ENCODE measurements at places on chromosomes 7 and 10.

- no peak for DNase-seq
These were observed 71.8 kb downstream of the SKAP2 start for GRCh38 chr7:26792576-26792975.

DNA sequence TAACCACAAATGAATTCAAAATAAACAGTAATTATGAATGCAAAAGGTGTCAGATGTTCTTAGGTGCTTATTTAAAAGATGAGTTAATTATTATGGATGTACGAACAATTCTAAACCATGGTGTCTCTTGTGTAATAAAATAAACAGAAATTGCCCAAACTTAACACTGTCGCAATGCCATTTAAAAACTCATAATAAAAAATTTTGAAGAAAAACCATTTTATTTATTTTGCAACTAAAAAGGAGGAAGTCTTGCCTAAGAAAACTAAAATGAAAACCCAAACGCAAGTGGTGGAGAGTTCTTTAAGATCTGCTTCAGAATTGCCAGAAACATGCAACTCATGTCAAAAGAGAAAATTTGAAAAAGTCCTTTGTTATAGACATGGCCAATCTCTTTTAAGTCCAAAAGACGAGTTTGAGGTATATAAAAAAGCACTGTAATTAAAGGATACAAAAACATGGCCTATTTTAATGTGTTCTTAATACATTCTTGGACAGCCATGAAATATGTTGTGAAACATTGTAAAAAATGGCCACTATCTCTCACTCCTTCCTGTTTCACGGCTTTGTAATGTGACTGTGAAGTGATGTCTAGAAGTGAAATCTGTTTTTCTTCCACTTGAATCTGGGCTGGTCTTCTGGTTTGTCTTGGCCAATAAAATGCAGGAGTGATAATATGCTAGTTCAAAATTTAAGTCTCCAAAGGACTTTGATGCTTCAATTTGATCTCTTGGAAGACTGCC, 322.9 kb downstream of the PRPF18 start:
- DNase-seq = no peak

GRCh38 chr7:47815867-47816266, 132.4 kb downstream of the PKD1L1 start:
- DNase-seq = no peak

DNA sequence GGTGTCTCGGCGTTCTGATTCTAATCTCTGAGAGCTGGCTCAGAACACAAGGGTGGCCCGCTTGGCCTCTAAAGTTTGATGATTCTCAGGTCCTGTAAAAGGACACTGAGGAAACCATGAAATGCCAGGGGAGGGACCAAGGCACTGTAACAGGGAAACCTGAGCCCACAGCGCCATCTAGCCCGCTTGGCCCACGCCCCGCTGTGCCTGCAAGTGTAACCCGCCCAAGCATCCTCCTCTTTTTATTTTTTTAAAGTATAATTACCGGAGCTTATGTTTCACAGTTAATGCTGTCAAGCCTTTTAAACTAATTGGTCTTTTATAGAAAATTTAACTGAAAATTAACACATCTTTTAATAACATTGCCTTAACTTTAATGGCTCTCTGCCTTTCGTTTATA, 734.7 kb downstream of the KCNMA1 start:
- DNase-seq = no peak

DNA sequence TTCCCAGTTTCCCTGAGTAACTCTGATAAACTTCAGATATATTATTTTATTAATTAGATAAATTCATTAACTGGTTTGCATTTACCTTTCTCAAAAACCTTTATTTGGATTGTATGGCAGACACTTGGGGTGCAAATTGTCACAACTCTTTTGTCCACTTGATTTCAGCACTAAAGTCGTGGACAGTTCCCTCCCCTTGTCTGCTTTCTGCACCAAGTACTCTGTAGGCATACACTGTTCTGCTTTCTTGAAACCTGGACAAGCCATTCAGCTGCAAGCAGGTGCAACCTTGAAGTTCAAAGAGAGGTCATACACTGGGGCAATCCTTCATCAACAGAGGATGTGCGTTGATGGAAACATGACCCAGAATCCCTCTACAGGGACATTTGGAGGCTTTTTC, 162.9 kb downstream of the ARL5B start:
- DNase-seq = no peak

DNA sequence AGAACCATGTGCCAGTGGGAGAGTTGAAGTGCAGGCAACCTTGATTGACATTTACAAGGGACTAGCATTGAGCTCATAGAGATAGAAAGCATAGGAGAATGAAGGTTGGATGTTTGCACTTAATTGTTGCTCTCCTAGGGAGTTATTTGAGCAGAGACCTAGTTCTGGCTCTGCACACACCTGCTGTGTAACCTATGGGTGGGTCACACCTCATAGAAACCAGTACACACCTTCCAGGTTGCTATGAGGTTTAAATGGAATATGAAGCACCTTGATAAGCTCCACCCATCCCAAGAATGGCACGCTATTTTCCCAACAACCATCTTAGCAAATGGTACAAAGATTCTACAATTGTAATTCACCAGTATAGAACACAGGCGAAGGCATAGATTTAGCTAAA, 86.2 kb upstream of the AOAH start:
- no peak for DNase-seq

GRCh38 chr7:135283959-135284638, 50.5 kb downstream of the STRA8 start:
- no peak for DNase-seq

GRCh38 chr7:46537191-46537905, 616.3 kb upstream of the IGFBP3 start:
- no peak for DNase-seq

DNA sequence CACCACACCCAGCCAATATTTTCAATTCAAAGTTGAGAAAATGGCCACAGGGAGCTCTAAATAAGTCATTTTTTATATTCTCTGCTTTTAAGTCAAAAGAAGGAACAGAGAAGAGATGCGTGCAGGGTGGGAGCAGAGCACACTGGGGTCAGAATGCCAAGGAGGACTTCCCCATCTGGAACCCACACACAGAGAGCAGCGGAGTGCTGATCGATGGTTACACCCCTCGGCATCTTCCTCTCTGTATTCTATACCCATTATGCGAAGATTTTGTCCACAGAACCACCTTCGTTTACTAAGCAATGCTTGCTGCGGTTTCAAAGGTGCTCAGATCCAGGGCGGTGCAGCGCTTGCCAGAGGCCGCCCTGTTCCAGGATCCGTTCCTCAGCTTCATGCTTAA, 91.3 kb upstream of the RHEB start:
- no peak for DNase-seq

DNA sequence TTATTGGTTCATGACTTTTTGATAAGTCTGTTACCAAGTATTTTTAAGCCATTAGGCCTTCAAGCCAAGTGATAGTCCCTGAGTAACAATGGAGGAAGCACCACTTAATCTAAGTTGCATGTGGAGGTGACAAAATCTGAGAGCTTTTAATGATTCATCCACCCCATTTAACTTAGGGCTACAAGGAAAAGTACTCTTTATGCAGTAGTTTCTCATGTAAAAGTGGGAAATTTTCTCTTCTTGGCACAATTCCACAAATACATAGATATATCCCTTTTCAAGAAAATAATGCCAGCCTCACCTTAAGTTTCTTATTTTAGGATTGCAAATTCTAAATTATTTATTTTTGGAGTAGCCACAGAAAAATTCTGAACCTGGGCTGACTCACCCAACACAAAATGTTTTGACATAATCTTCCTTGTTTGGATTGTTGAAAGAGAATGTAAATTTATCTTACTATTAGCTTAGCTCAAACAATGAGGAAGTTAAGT, 85.7 kb downstream of the SUGCT start:
- no peak for DNase-seq

- DNase-seq = no peak
These were observed 179.0 kb downstream of the DGKI start for GRCh38 chr7:137667633-137668387.

DNA sequence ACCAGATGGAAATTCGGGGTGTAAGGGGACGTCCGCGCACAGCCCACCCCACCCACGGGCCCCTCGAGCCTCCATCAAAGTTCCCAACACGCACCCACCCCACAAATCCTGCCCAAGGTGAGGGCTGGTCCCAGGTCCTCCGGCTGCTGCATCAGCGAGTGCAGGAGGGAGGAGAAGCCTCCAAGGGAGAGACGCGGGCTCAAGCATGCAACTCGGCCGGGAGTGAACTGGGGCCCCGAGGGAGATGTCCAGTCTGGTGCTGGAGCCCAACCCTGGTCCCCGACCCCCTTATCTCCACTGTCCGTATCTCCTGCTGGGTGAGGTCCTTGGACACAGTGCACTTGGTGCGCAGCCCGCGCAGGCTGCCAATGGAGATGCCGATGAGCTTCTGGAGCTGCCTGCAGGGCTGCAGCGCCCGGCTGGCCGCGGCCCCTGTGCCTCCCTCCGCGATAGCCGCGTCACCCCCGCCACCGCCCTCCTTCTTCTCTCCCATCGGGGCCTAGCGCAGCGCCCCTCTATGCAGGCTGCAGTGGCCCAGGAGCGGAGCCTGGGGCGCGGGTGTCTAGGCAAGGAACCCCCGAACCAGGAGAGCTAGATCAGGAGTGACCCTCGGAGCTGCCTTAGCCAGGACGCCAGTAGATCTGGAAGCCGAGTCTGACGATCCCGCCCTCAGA, 489.2 kb downstream of the ZNF33B start:
- DNase-seq = no peak

DNA sequence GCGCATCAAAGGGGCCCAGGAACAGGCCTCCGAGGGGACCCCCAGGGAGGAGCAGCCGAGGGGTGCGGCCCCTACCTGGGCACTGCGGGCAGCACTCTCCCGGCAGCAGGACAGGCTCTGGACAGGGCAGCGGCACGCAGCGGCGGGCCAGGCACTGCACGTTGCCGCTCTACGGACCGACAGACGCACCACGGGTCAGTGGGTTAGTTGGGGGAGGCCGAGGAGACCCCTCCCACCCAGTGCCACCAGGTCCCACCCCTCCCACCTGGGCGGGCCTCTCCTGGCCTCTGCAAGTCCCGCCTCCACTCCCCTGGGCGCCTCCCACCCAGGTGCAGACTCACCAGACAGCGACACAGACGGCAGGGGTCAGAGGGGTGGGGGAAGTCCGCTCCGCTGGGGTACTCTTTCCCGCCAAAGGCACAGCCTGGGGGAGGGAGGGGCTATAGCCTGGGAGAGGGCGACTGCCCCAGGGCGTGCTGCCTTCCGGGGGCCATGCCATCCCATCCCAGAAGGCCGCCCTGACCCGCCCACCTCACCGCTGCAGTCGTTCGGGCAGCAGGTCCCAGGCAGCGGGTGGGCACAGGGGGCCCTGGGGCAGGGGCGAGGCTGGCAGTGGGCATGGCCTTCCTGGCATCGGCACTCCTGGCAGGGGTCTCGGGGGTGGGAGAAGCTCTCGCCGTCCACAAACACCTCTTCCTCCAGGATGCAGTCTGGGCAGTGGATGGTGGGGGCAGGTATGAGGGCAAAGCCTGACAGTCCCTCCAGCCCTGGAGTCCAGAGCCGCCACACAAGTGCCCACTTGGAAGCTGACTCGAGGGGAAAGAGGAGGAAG, 19.2 kb downstream of the KCP start:
- no peak for DNase-seq

GRCh38 chr7:158633055-158633956, 45.7 kb upstream of the PTPRN2 start:
- no peak for DNase-seq

- DNase-seq = no peak
These were observed 12.5 kb upstream of the CALD1 start for GRCh38 chr7:134766779-134767519.

GRCh38 chr10:23522345-23522744, 83.5 kb downstream of the OTUD1 start:
- DNase-seq = no peak

- DNase-seq = no peak
These were observed 96.1 kb downstream of the PDGFA start for GRCh38 chr7:423312-424260.

- no peak for DNase-seq
These were observed 77.5 kb downstream of the FOXL3 start for GRCh38 chr7:367351-367901.
